ENCODE measurements at places on chromosomes 5 and 9.
A peak's percentile ranks its signal among the peaks of the same experiment; 100 is the strongest.

- DNase-seq: no peak
Observed at GRCh38 chr5:172553167-172553566, 87.9 kb upstream of the NEURL1B start.

GRCh38 chr5:61472172-61472958 is 140.3 kb downstream of the ZSWIM6 start:
- DNase-seq: no peak

DNA sequence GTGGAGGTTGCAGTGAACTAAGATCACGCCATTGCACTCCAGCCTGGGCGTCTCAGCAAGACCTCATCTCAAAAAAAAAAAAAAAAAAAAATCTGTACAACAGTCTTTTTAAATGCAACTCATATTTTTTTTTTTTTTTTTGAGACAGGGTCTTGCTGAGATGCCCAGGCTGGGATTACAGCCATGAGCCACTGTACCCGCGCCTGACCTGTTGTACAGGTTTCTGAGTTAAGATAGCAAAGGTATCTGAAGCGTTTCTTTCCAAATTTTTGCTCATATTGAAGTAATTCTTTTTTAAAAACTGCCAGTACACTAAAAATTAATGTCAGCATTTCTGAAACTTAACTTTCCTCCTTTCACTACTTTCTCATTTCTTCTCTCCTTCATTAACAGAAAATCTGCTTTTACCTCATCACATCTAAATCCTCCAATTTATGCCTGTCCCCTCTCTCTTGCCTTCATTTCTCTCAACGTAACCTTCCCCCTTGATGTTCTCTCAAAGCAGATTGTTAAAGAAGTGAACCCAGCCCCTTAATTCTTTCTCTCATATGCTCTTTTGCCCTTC is 3.3 kb upstream of the SNX24 start:
- no peak for DNase-seq

GRCh38 chr9:79465156-79465555 is 106.6 kb upstream of the TLE4 start:
- no peak for DNase-seq

GRCh38 chr9:118630931-118631595 is 738.2 kb downstream of the BRINP1 start:
- DNase-seq: no peak

- no peak for DNase-seq
Observed at GRCh38 chr5:16673241-16674201, 56.7 kb upstream of the RETREG1 start.

- no peak for DNase-seq
Observed at GRCh38 chr9:121838746-121839669, 187.6 kb downstream of the DAB2IP start.

GRCh38 chr5:66617991-66618768 is 22.0 kb downstream of the MAST4 start:
- DNase-seq: no peak

GRCh38 chr5:119876522-119876921 is 247.2 kb downstream of the FAM170A start:
- no peak for DNase-seq

- DNase-seq: no peak
Observed at GRCh38 chr5:151093476-151093889, 12.6 kb upstream of the TNIP1 start.

DNA sequence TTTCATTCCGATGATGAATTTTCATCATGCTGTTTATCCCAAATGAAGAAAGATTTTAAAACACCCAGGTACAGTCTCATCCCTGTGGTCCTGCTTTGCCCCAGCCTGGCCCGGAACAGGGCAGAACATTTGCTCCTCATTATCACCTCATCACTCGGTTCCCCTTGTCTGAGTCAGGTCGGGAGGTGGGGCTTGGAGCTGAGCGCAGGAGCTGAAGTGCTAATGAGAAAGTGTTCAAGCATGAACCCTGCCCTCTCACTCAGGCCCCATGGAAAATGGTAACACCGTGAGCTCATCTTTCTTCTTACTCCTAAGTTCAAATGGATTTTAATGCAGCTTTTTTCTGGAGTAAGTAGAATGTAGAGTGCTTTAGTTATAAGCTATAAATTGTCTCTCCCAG is 466.2 kb downstream of the KDM4C start:
- DNase-seq: no peak

DNA sequence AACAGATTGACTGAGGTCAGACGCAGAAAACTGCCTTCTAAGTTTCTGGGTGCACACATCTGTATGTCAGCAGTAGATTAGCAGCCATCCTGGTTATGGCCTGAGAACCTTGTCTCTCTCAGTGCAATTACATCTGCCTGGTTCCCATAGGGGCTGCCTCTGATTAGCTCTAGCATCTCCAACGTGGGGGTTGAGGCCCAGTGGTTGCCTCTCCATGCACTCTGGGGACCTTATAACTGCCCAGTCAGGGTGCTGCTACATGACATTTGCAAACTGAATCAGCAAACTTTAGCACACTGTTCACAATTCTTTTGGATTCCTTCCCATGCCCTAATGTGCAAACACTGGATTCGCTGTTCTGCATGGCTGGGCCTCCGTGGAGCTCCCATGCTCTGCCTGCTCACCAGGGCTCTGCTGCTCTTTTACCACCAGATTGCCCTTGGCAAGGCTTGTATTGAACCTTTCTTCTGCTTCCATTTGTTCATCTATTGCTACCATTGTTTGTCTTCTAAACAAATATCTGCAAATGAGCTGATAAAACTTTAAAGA is 36.2 kb downstream of the SNX18 start:
- DNase-seq: peak; percentile 61

DNA sequence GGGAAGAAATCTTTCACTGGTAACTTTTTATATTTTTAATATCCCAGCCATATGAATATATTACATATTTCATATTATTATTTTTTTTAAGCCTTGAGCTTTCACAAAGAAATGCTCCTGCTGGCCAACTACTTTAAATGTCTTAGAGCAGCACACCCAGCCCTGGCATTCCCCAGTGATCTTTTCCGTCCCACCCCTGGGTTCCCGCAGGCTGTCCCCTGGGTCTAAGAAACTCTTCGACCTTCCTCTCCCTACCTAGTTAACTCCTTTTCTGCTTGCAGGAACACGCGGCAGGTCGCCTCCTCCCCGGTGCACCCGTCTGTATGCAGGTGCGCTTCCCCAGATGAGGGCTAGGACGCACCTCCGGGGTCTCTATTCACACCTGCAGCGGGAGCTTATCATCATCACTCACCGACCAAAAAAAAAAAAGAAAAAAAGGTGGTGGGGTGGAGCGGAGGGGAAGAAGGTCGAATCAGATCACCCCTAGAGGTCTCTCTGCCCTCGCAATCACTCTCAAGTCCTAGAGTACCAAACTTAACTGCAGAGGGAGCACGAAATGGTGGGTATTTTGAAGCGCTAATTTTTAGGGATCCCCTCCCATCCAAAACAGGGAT is 696 bp downstream of the ZFP62 start:
- DNase-seq: no peak

- DNase-seq: no peak
Observed at GRCh38 chr9:123322273-123323195, 33.5 kb upstream of the CRB2 start.

GRCh38 chr9:4286086-4286485 is 13.8 kb downstream of the GLIS3 start:
- DNase-seq: no peak

DNA sequence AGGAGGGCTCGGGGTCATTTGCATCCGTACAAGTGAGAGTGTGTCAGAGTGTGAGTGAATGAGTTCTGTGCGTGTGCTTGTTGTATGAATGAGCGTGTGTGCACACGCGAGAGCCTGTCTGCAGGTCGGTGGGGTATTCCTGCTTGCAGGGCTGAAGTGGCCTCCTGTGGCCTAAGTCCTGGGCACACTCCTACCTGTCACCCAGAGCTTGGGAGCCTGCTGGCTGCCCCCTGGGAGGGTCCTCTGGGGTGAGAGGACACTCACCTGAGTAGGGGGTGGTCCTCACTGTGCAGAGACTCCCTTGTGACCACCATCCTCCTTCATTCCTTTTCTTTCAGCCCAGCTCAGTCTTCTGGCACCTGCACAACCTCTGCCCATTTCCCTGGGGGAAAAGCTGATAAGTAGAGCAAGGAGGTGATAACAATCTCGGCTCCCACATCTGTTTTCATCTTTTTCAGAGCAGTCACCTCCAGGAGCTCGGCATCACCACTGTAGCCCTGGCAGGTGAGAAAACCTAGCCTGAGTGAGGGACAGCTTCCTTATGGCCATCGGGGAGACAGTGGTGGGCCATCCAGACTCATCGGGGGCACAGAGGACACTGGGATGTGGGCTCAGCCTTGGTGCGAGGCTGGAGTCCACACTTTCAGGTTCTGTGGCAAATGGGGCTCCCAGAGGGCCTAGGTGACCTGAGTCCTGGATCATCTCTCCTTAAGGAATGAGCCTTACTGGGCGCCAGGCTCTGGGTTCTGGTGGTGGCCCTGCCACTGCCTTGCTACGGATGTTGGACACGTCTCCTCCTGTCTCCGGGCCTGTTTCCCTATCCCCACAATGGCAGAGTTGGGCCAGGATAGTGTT is 38.7 kb upstream of the SYNPO start:
- no peak for DNase-seq

DNA sequence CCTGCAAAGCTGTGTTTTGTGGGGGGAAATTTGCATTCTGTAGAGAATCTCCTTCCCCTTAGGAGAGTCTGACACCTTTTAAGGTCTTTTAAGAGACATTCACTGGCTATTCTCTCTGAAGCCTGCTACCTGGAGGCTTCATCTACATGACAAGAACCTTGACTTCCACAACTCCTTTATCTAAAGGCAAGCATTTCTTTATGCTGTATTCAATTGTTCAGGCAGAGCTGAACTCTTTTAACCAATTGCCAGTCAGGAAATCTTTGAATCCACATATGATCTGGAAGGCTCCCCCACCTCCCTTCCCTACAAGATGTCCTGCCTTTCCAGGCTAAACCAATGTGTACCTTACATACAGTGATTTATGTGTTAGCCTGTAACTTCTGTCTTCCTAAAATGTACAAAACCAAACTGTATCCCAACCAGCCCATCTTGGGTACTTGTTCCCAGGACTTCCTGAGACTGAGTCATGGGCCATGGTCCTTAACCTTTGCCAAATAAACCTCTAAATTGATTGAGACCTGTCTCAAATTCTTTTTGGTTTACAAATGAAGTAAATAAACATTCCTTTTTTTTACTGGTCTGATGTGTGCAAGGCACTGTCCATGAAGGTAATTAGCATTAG is 9.9 kb downstream of the C9orf85 start:
- no peak for DNase-seq

DNA sequence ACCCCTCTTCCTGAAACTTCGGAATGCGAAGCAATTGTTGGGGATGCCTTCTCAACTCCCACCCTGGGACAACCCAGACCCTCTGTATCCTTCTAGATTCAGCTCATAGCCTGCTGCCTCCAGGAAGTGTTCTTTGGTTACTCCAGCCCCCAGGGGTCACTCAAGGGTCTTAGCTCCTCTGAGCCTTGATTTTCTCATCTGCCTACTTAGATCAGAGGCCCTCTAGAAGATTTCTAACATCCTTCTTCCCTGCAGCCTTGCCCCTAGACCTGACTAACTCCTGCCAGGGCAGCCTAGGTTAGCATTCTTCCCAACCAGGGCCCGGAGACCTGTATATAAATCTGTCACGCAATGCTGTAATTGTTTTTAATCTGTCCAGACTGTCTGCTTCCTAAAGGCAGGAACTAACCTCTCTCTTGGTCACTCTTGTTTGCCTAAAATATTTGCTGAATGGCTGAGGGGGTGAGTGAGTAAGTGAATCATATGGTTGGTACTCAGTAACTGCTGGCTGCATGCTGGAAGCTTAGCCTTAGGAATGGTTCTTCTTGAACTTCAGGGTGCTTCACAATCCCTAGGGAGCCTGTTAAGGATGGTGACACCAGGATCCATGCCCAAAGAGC is 8.2 kb downstream of the GALNT10 start:
- DNase-seq: no peak

Data from nucleus accumbens (tissue), 56 donors.